Activated T-cell treated with anti-CD3 and anti-CD28 coated beads, Interleukin-2, amount 50 U/mL, for 1 hour (primary cell): ENCODE measurements at places on chromosomes 1 and 21.

DNA sequence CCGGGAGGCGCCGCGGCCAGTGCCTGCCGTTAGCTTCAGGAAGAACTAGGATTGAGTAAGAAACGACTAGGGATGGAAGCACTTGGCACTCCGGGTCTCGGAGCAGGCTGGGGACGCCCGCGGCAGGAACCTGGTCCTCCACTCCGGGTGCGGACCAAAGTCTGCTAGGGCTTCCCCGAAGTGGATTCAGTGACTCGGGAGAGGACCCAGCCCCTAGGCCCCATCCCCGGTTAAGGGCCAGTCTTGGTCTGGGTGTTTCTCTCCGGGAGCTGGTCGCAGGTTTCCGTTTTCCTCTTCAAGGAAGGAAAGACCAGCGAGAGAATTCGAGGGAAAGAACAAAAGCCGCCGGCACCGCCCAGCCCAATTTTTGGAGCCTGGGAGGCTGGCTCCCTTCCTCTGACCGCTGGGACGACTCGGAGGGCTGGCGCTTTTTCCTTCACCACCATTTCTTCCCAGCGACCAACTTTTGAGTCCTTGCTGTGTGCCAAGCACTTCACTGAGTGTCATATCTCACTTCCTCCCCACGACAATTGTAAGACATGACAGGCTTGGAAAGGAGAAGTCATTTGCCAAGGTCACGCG is 16.8 kb upstream of the STMN1 start:
- no peak for DNase-seq

DNA sequence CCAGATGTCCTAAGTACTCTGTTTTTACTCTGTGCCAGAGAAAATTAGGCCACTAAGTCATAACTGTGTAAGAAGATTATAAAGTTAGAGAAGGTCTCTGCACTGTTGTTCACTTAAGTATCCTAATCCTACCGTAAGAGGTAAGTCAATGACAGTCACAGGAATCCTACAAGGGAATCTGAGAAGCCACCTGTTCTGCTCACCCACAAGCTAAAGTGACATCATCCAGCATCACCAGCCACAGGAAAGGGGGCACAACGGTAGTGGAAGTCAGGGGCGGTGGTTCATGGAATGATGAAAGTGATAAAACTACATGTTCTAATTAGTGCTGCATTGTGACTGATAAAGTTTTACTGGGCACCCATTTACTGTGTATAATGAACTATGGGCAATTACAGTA is 92.7 kb downstream of the PLD5 start:
- DNase-seq: no peak

DNA sequence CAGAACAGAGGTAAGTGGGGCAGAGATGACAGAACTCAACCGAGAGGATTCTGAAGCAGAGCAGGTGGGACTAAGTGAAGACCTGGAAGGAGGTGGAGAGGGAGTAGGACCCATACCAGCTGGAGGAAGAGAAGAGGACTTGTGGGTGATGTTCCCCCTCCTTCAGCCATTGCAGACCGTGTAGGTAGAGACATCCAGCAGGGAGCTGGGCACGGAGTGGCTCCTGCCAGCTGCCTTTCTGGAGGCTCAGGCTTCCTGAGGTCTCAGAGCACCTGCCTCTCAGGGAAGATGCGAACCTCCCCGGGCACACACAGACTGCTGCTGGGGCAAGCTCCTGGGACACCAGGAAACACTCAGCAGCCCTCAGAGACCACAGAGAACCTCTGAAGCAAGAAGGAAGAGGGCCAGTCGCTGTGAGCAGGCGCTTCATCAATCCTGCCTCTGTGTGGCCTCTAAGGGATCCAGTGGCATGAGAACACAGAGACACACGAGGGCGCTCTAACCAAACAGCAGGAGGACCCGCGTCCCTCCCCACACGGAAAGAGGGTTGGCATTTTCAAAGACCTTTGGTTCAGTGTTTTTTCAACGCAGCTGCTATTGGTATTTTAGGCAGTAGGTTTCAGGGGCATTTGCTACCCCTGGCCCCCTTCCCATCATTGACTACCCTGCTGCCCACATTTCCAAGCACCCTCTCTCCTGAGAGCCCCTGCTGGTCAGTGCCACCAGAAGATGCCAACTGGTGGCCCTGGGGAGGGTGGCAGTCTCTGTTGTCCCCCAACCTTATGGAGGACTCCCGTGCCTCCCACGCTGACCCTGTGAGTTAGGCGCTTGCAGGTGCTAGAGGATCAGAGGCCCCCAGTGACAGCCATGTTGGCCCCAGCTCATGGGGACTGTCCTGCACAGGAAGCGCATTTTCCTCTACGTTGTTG is 89.6 kb upstream of the EDN2 start:
- peak; percentile 74 for DNase-seq

DNA sequence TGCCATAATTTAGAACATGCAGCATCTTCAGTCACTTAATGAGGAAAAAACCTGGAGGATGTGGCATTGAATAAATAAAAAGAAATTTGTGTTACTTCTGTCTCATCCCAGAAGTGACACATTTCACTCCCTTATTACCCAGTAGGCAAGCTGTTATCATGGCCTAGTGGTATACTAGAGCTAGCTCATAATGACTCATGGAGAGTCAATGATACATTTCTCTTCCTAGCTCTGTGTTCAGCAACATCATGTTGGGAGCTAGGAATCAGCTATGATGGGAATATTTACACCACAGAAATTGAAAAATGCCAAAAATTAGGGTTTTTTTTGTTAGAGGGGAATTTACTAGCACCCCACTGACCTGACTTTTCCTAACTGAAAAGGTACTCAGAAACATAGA is 182.7 kb downstream of the HMCN1 start:
- DNase-seq: no peak

GRCh38 chr1:7784492-7785071 is 491 bp downstream of the PER3 start:
- DNase-seq: no peak

DNA sequence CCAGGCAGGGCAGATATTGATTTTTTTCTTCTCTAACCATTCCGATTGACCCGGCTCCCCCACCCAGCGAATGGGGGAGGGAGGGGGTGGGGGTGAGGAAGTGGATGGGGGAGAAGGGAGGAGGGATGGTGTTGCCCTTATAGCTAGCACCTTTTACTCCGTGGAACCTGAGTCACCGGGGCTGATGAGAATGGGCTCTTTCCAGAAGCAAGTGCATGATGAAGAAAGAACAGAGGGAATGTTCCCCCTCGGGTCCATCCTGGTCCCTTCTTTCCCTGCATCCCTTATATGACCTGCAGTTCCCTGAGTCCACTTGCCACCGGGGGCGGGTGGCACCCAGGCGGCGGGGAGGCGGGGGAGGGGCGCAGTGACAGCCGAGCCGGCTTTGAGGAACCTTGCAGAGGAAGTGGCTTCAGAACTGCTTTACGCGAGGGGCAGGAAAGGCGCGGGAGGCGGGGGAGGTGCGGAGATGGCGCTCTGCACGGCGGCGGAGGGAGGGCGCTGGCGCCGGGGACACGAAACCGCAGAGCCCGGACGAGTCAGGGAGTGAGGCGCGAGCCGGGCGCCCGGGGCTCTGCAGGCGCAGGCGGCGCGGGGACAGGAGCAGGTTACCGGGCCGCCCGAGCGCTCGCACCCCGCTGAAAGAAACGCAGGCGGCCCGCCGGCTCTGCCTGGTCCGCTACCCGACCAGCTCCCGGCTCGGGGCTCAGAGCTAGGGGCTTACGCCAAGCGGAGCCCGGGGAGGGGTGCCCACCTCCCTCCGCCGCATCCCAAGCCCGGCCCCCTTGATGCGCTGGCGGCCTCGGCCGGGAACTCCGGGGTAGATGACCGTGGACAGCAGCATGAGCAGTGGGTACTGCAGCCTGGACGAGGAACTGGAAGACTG is 49.7 kb downstream of the RASSF5 start:
- peak; percentile 90 for DNase-seq

GRCh38 chr1:202516434-202516877 is 168.0 kb downstream of the PPP1R12B start:
- DNase-seq: no peak

- no peak for DNase-seq
These were observed 9.9 kb upstream of the KCNC4 start for GRCh38 chr1:110200190-110200589.

DNA sequence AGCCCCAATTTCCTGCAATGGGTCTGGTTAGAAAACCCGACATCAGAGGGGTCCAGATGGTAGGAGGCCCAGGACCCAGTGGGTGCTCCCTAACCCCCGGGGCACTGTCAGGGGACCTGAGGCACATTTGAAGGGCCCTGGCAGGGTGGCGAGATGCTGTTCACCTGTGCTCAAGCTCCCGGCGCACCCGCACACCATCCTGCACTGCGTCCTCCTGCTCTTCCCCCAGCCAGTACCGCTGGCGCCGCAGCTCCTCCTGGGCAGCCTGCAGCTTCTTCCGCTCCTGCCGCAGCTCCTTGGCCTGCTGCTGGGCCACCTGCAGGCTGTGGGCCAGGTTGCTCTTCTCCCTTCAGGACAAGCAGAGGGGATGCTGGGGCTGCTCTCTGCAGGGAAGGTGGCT is 36.0 kb downstream of the RNU1-1 start:
- no peak for DNase-seq

DNA sequence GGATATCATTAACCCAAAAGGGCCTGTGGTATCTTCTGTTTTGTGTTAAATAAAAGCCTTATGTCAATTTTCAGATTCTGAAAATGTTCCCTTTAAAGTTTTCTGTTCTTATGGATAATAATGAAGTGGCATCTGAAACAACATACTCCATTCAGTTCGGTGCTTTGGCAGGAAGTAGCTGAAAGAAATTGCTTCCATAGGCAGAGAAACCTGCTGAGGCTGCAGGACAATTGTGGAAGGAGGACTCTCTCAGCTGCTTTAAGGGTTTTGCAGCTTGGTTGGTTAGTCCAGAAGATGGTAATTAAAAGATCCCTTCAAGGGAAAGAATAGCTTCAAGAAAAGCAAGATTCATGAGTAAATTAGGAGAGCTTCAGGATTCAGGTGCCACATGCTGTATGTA is 30.5 kb upstream of the NRIP1 start:
- no peak for DNase-seq
